Activated T-helper 1 cell treated with anti-CD3 and anti-CD28 coated beads, Interleukin-2, amount 50 U/mL, for 16 hours (primary cell): ENCODE measurements at places on chromosomes 6 and 20.

DNA sequence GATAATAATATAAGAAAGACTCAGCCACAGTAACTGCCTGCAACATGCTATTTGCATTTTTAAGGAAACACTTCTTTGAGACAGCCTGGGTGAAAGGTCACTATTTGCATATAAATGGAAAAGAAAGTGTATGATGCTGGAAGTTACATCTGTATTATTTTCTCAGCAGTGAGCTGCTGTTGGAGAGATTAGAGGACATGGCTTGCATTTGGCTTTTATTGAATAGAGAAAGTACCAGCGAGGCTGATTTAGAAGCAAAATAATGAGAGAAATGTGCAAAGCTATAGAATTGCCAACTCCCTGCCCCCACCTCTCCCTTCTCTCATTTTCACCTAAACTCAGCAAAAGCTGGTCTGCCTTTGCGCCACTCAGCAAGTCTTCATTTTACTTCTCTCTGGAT lies 12.7 kb downstream of the MYT1 start:
- DNase-seq, result no peak

DNA sequence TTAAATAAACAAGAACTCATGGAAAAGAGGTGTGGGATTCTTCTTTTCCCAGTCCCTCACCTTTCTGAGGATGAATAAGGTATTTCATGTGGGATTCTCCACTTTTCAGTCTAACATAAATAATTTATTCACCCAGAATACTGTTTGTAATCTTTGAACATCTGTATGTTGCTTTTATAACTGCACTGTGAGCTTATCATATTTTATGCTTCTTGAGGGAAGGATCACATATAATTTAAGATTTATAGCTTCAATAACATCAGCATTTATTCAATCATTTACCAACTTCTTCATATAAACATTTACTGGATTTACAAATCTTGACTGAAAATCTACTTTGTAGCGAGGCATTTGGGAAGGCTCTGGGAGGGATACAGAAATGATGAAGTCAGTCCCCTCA lies 154.2 kb upstream of the KCNK16 start:
- DNase-seq, result no peak

DNA sequence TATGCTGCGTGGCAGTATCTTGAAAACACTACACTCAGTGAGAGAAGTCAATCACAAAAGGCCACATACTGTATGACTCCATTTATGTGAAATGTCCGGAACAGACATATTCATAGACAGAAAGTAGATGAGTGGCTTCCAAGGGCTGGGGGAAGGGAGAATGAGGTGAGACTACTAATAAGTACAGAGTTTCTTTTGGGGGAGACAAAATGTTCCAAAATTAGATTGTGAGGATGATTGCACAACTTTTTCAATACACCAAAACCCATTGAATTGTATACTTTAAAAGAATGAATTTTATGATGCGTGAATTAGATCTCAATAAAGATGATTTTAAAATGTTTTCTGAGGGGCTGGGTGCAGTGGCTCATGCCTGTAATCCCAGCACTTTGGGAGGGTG lies 9.2 kb upstream of the SPO11 start:
- no peak for DNase-seq

- no peak for DNase-seq
Observed at GRCh38 chr20:49785852-49786175, 26.8 kb upstream of the SLC9A8 start.

DNA sequence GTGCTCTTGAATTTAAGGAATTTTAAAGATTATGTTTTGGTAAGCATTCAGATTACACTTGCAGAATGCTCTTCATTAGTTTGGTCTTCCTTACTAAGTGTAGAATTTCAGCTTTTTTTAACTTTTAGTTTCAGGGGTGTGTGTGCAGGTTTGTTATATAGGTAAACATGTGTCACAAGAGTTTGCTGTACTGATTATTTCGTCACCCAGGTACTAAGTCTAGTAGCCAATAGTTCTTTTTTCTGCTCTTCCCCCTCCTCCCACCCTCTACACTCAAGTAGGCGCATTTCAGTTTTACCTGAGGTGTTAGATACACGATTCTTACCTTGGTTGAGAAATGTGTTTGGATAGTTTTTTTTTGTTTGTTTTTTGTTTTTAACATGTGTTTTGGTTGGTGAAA lies 68.3 kb downstream of the AFG1L start:
- no peak for DNase-seq

DNA sequence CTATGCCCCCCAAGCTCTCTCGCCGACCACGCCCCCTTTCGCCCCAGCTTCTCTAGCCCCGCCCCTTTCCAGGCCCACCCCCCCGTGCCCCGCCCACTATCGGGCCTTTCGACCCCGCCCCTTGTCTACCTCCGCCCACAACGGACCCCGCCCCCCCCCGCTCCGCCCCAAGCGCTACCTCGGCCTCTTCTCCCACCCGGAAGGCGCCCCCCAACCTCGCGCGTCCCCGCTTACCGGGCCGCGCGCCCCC lies 200 bp downstream of the ZBTB22 start:
- peak; percentile 35 for DNase-seq

DNA sequence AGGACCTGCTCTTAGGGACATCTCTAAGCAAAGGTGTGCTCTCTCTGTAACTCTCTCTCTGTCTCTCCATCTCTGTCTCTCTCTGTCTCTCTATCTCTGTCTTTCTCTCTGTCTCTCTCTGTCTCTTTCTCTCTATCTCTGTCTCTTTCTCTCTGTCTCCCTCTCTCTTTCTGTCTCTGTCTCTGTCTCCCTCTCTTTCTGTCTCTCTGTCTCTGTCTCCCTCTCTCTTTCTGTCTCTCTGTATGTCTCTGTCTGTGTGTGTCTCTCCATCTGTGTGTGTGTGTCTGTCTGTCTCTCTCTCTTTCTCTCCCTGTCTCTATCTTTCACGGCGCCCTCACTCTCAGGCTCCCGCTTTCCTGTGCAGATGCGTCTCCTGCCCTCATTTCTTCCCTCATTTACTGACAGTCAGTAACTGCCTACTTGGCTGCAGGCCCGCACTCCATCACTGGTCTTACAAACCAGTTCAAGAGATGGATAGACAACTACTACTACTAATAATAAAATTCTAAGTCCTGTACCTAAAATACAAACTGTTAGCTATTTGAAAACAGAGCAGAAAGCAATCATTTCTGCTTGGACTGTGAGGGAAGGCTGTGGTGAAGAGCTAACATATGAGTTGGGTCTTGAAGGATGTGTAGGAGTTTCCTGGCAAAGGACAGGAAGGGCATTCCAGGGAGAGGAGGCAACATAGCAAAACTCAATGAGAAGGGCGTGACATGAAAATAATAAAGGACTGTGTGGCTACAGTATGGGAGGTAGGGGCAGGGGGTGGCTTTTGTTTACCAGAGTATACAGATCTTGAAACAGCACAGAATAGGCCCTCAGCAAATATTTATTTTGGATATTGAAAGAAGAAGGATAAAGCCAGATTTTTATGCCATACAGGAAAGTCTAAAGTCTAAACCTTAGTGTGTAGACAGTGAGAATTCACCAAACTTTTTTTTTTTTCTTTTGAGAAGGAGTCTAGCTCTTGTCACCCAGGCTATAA lies 67.8 kb upstream of the TAB2 start:
- no peak for DNase-seq

DNA sequence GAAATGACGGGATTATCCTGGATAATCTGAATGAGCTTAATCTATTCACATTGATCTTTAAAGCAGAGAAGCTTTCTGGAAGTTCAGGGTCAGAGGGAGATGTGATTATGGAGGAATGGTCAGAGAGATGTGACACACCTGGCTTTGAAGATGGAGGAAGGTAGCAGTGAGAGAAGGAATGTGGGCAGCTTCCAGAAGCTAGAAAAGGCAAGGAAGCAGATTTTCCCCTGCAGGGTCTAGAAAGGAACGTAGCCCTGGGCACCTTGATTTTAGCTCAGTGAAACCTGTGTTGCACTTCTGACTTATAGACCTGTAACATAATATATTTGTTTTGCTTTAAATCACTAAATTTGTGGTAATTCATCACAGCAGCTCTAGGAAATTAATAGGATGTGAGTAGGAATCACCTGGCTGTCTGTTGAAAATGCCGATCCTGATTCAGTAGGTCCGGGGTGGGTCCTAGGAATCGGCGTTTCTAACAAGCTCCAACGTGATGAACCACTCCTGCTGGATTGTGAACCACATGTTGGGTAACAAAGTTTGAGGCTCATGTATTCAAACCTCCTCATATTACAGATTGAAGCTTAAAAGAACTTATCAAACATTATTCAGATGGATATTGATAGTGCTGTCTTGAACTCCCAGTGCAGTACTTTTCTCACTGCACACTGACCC lies 157.0 kb downstream of the GJA1 start:
- no peak for DNase-seq

DNA sequence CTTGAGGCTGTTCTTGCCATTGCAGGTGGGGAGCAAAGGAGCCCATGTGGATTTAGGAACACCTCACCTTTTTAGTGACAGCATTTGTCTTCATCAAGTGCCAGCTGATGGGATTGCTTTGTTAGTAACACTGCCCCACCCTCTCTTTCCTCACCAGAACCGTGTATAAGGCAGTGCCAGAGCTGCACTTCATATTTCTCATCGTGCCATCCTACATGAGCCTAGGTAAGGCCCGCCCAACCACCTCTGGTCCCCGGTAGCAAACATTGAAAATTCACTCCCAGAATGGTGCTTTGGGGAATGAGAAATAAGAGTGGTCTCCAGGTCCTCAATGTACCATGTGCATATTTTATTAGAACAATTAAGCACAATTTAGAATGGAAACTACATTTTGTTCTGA lies 22.7 kb downstream of the CFAP61 start:
- no peak for DNase-seq

DNA sequence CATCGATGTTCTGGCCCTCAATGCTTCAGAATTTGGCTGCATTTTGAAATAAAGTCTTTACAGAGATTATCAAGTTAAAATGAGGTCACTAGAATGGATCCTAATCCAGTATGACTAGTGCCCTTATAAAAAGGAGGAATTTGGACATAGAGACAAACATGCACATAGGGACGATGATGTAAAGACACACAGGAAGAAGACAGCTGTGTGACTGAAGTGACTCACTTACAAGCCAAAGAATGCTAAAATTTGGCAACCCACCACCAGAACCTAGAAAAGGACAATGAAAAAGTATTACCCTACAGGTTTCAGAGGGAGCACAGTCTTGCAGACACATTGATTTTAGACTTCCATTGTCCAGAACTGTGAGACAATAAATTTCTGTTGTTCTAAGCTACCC lies 322.8 kb upstream of the GJE1 start:
- DNase-seq, result no peak

DNA sequence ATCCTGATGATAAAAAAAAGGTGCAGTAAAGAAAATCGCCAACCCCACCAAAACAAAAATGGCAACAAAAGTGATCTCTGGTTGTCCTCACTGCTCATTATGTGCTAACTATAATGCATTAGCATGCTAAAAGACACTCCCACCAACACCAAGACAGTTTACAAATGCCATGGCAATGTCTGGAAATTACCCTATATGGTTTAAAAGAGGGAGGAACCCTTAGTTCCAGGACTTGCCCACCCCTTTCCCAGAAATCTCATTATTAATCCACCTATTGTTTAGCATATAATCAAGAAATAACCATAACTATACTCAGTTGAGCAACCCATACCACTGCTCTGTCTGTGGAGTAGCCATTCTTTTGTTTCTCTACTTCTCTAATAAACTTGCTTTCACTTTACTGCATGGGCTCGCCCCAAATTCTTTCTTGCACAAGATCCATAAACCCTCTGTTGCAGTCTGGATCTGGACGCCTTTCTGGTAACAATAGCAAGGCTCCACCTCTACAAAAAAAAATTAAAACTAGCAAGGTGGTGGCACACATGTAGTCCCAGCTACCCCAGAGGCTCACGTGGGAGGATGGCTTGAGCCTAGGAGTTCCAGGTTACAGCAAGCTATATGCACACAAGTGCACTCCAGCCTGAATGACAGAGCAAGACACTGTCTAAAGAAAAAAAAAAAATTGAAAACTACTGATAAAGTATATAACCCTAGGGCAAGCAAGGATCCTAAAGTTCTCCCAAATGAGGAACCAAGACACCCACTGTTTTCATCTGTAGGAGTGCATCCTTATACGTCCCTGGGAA lies 278.8 kb upstream of the JARID2 start:
- no peak for DNase-seq

DNA sequence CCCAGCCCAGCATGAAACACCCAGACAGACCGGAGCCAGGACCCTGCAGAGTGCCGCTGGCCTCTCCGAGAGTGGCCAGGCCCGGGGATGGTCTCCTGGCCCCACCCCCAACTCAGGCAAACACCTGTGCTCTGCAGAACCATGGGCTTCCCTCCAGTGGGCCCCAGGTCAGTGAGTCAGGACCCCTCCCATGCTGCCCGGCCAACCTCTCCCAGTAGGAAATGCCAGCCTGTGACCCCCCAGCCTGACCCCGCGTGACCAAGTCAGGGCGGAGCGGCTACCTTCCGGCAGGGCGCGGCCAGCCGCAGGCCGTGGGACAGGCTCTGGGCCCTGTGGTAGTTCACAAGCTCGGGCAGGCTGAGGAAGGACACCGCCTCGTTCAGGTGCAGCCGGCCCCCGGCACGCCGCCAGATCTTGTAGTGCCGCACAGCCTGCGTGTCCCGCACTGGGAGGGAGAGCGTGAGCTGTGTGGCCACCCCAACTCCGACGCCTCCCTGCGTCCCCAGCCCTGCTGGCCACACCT lies 3.2 kb downstream of the PTK6 start:
- no peak for DNase-seq

DNA sequence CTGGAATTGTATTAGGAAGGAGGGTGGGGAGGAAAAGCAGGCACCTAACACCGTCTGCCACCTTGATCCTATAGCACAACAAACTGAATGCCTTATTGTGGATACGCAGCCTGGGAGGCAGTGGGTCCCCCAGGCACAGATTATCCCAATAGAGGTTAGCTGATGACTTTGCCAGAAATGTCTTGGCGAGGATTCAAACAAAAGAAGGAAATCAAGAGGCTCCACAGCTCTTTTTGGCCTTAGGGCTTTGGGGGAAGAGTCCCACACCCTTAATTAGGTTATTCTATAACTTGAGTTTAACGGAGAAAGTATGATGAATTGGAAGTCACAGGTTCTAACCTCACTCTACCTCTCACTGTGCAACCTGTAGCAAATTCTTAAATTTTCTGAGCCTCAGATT lies 102.0 kb downstream of the MRPL14 start:
- DNase-seq, result no peak

DNA sequence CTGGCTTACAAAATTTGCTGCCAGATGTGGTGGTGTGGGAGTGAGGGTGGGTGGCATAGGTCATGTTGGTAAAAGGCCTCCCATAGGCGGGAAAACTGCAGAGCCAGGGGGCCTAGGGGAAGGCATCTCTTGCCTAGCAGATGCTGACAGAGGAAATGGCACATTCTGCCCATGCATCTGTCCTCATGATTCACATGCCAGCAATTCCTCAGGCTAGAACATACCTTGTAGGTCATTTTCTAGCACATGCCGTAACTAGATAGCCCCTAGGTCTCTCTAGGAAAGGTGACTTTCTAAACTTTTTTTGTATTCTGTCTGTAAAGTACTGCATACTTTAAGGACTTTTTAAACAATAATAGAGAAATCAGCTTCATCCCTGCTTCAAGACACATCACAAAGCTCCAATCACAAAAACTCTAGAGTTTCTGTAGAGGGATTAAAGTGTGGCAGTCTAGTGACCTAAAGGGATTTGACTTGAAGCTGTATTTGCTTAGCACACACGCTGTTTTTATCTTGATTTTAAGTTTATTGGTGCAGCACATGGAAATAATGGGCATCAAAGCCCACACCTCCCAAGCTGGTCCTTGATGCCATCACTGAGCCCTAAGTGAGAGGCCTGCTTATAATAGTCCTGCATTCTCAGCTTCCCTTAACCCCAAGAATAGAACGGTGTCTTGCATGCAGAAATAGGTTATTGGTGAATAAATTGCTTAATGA lies 55.2 kb downstream of the ANKEF1 start:
- no peak for DNase-seq
